MCF 10A (cell line): ENCODE measurements at places on chromosomes 12 and 14. TPM values are rescaled to one million over a fixed set of nuclear protein-coding genes. Genes with fewer than 3 reads are reported as not detected.

Gene SYNE3
- 8.9 and 9.5 TPM in 2 replicates for total RNA-seq

Gene BBOF1
- total RNA-seq, result 2.0 and 4.2 TPM in 2 replicates

Gene NRXN3
- total RNA-seq, result not detected in 2 replicates

Gene RNF212B
- not detected in 2 replicates for total RNA-seq

Gene RBM23
- total RNA-seq, result 57.6 and 60.6 TPM in 2 replicates

Gene SETD1B
- 19.7 and 19.9 TPM in 2 replicates for total RNA-seq

Gene MIP
- not detected in 2 replicates for total RNA-seq

Gene BCDIN3D
- total RNA-seq, result 6.2 and 8.2 TPM in 2 replicates

Gene LUM
- total RNA-seq, result not detected in 2 replicates

Gene RD3L
- total RNA-seq, result not detected in 2 replicates

Gene LTBP2
- 9.1 and 16.8 TPM in 2 replicates for total RNA-seq

Gene CMA1
- not detected in 2 replicates for total RNA-seq

Gene SPIC
- total RNA-seq, result not detected in 2 replicates

Gene TRPV4
- total RNA-seq, result 0.09 and 0.15 TPM in 2 replicates

Gene ZNF891
- total RNA-seq, result 1.6 and 1.9 TPM in 2 replicates

Gene VPS37B
- total RNA-seq, result 33.8 and 37.6 TPM in 2 replicates
